ENCODE measurements at places on chromosomes 3 and 15.
A peak's percentile ranks its signal among the peaks of the same experiment; 100 is the strongest.

- no peak for DNase-seq
Observed at GRCh38 chr3:113607219-113607596, 74.9 kb downstream of the SIDT1 start.

- DNase-seq = no peak
Observed at GRCh38 chr15:71752604-71753289, 57.6 kb upstream of the NR2E3 start.

- DNase-seq = no peak
Observed at GRCh38 chr15:101049282-101049681, 130.1 kb downstream of the LRRK1 start.

DNA sequence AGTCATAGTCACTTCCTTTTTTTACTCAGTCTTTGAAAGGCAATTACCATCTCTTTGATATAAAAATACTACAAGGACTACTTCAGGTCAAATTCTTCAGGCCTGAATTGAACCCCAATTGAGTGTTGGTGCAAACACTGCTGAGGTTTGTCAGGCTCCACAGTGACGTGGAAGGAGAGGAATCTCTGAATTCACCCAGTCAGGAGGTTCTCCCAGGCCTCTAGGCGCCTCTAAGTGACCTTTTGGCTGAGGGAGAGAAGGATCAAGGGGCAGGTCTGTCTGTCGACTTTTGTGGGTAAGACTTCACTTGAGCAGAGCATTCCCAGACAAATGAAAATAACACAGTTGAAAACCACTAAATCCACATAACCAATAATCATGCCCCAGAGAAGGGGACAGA lies 227.6 kb upstream of the CHRNA7 start:
- DNase-seq = no peak

- no peak for DNase-seq
Observed at GRCh38 chr15:96338766-96339618, 8.5 kb downstream of the NR2F2 start.

DNA sequence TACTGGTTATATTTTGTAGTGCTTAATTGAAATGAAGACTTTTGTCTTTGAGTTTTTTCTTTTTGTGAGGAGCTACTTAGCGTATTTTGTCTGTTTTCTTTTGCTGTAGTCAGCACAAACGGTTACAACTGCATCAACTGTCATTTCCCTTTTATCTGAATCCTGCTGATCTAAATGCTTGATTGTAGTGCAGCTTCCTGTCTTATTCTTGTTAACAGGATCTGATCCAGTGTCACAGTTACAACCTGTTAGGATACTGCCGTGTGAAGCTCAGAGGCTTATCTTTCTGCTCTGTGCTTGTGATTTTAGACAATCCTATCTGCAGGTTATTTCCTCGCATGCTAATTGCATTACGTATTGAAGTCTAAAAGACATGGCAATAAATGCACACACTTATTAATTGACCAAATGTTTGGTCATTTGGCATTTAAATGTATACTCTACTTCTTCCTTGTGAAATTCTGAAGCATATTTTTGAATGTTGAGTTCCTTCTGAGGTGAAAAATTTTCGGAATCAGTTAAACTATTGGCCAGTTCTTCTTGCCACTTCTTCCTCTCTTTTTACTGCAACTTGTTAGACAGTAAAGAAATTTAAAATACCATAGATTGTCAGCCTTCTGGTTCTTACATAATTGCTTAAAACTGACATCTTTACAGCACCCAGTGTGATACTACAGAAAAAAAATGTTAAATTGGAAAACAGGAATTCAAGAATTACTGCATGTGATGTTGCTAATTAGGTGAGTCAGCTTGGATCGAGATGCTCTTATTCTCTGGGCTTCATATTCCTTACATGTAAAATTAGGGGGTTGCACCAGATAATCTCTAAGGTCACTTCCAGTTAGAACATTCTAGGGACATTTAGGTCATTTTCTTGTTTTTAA lies 168.2 kb downstream of the MBNL1 start:
- no peak for DNase-seq

DNA sequence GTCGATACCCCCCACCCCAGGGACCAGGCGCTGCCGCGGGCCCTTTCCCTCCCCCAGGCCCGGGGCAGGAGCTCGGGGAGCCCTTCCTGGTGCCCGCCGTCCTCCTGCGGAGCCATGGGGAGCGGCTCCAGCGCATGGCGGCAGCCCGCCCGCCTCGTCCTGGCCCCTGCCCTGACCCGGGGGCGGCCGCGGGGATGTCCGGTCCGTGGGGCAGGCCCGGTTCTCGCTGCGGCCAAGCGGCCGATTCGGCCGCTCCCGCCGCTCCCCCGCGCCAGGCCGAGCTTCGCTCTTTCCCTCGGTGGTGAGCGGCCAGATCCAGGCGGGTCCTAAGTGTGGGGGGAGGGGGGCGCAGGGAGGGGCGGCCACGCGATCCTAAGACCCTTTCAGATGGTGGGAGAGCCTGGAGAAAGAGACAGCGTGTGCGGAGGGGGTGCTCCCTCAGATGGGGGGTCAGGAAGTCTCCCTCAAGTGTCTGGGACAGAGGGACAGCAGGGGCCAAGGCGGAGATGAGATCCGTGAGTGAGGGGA lies 1.3 kb downstream of the NEIL1 start:
- DNase-seq = no peak

DNA sequence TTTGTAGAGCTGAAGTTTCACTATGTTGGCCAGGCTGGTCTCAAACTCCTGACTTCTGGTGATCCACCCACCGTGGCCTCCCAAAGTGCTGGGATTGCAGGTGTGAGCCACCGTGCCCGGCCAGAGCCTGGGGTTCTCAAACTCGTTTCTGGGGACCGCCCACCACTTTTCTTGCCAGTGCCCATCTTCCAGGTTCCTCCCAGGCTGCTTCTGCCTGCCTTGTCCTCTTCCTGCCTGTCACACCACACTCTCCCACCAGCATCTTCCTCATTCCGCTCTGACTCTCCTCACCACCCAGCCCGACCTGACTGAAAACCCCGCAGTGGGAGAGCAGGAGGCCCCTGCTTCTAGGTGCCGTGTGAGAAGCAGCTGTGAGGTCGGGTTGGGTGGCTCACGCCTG lies 3.1 kb upstream of the DYNLT2B start:
- no peak for DNase-seq

DNA sequence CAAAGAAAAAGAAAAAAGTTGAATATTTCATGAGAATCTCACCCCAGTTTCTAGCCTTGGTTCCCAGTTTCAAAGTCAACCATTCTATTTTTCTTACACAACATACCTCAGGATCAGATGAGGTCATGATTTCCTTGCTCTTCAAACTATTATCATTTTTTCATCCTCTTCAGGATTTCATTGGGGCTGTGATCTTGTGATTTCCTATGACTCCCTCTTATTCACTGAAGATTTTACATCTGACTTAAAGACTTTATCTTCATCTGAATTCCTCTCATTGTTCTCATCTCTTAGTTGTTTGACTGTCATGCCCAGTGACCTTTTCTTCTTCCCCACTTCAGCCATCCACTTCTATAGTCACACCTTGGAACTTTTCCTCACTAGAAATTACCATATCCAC lies 3.1 kb upstream of the C3orf33 start:
- no peak for DNase-seq

DNA sequence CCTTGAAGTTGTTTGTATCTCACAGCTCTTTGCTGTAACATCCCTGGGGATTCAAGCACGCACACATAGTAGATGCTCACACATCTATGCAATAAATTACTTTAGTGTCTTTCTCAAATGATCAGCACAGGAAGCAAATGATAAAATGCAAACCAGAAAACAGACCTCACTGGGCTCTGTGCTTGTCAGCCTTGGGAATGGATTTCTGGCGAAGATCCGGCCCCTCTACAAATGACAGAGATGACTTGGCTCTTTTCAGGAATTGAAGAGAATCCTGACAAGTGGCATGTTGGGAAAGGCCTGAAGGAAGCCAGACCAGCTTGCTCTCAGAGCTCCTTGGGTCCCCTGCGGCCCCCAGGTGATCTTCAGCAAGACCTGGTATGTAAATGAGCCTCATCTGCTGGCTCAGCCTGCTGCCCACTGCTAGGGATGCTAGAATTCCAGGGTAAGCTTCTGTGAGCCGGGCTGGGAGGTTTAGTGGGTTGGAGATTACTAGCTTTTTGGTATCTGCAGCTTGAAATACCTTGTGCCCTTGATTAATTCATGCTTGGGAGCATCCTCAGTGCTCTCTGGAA lies 54.1 kb downstream of the LPP start:
- no peak for DNase-seq

GRCh38 chr15:31327669-31328427 lies 1.2 kb downstream of the KLF13 start:
- peak; percentile 52 for DNase-seq

GRCh38 chr3:160653512-160653911 lies 23.4 kb upstream of the ARL14 start:
- DNase-seq = no peak

DNA sequence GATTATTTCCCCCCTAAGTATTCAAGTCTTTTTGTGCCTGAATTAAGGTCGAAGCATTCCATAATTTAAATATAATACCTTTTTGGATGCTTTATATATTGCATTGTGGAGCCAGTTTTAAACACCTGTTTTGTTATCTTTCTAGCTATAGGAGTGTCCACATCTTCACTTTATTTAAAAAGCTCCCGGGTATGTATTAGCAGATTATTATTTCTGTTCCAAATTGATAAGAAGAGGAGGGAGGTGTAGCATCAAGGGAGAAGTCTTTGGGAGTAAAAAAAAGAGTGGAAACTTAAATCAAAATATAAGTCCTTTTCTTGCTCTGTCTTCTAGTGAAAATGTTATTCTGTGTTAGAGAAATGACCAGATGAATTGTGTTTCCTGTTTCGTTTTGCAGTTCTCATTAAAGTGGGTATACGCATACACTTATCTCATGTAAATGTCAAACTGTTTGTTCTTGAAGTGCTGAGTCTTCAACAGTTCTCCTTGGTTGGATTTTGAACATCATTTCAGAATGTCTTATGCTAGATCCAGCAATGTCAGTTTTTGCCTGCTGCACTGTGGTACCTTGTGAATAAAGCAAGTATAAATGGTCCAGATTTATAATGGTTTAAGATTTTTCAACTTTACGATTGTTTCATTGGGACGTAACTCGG lies 105.8 kb downstream of the FNDC3B start:
- DNase-seq = no peak

GRCh38 chr3:126996905-126997304 lies 14.0 kb downstream of the PLXNA1 start:
- no peak for DNase-seq

- DNase-seq = no peak
Observed at GRCh38 chr3:113832477-113833164, 6.0 kb upstream of the GRAMD1C start.

GRCh38 chr3:63937661-63938651 lies 25.8 kb upstream of the SCAANT1 start:
- DNase-seq = no peak

- no peak for DNase-seq
Observed at GRCh38 chr3:188106006-188106405, 48.0 kb upstream of the LPP start.

- no peak for DNase-seq
Observed at GRCh38 chr15:33016405-33017024, 178.0 kb downstream of the FMN1 start.

- DNase-seq = no peak
Observed at GRCh38 chr3:152287898-152288576, 19.3 kb downstream of the MBNL1 start.

DNA sequence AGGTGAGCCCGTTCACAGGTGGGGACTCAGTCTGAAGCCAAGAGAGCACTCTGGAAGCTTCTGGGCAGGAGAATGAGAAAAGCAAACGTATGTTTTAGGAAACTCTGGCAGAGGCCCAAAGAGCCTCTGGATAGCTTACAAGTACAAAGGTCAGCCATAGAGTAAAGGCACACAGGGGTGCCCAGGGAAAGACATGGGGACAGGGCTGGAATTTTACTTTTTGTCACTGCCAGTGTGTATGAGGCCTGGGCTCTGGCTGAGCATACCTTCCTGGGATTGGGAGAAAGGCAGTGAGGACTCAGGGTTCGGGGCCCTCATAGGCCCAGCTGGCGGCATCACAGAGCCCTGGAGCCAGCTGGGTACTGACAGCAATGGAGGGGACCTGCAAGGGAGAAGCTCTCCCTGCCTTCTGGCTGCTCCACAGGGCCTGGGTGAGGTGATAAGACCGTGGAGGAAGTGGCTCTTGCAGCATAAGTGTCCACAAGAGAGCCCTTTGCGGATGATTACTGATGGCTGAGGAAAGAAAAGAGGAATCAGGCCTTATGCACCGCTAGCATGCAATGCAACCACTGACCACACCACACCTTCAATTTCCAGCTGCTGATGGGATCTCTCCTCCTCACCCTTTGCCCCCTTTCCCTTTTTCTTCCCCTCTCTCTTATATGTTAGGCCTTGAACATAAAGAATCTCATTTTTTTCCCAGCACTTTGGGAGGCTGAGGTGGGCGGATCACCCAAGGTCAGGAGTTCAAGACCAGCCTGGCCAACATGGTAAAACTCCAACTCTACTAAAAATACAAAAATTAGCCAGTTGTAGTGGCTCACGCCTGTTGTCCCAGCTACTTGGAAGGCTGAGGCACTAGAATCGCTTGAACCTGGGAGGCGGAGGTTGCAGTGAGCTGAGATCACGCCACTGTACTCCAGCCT lies 25.1 kb upstream of the BCL2L10 start:
- no peak for DNase-seq

GRCh38 chr3:65597226-65597951 lies 441.3 kb downstream of the MAGI1 start:
- DNase-seq = no peak

DNA sequence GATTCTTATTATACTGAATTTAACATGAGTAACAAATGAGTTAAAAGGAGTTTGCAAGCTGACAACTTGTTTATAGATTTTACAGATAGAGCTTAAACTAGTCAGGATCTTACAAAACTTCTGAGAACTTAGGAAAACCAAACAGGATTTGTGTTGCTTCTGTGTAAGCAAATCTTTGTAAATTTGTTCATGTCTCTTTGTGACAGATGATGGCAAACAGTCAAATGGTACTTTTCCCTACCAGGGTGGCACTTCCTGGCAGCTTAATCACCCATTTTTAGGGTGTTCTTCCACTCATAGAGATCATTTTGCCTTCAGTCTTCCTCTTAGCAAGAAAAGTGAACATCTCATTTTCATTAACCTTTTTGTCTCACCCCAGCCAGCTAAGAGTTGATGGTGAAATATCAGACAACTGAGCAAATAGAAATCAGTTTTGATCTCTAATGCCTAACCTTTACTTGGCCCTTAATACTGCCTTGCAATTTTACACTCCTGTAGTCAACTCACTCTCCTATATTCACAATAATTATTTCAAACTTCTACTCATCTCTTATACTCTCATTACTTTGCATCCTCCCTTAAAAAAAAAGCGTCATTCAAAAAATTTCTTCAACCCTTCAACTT lies 23.7 kb upstream of the NECTIN3 start:
- no peak for DNase-seq

DNA sequence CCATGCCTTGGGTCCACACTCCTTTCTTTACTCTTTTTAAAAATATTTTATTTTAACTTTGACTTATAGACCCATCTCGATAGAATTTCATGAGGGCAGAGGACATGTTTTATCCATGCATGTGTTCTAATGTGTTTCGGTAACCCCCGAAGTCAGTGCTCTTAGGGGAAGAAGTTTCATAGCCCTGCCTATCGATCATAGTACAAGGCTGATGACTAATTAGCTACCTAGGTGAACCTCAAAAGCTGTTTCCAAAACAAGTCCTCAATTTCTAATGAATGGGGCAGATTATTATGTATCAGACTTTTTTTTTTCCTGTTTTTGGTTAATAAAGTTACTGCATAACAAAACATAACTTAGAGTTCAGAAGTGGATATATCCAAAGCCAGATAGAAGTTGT lies 82.0 kb downstream of the MBNL1 start:
- DNase-seq = no peak
